ENCODE measurements at places on chromosomes 7 and 10.
A peak's percentile ranks its signal among the peaks of the same experiment; 100 is the strongest.

DNA sequence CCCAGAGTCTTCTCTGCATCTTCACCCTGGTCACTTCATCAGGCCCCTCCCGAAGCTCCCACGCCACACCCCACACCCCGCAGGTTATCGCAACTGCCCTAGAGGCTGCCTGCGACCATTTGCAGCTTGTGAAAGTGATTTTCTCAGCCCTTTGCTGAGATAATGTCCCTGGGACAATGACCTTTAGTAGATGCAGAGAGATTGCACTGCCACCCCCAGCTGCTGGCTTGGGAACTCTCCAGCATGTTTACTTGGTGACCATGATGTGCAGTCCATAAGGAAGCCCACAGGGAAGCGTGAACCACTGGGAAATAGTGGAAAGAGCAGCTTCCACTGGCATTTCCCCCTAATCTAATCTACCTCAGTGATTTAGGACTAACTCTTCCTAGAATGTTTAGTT is 97.3 kb downstream of the WNT2 start:
- DNase-seq, result no peak

- no peak for DNase-seq
Observed at GRCh38 chr10:119947300-119947699, 54.8 kb downstream of the SEC23IP start.

DNA sequence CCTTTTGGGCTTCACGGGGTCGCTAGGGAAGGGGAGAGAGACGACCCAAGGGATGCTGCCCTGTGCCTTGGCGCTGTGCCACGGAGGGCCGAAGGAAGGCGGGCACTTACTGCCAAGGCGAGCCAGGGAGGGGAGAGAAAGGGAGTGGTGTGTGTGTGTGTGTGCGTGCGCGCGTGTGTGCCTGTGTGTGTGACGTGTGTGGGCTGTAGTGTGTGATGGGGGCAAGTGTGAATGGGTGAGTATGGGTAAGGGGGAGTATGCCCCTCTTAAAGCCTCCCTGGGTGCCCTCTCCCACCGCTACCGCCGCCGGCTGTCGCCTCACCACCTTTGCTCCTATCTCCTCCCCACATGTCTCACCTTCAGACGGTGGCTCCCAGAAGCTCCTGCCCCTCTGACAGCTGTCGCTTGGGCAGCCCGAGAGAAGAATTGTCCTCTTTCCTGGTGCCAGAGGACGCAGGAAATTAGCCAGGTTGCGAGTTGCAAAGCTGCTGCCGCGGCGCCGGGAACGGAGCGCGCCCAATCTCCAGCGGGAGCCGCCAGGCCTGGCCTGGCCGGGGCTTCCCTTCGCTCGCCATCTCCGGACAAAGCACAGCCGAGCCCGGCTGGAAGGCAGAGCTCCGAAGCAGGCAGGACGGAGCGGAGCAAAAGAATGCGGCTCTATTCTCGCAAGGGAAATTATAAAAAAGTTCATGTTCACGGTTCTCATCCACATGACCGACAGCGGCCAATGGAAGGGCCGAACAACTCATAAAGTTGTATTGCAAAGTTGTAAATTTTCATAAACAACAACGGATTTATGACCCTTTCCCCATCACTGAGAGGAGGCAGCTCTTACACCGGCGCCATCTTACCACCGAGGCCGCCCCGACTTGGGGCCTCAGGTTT is at the start of gene HOXA3:
TSS of gene HOXA3 (minus strand) at position 653 of the 885 bp plus-strand sequence. CDS start 41,943 bp downstream, outside the sequence.
- DNase-seq, result no peak

GRCh38 chr10:84522612-84523462 is 194.4 kb downstream of the CCSER2 start:
- DNase-seq, result no peak

DNA sequence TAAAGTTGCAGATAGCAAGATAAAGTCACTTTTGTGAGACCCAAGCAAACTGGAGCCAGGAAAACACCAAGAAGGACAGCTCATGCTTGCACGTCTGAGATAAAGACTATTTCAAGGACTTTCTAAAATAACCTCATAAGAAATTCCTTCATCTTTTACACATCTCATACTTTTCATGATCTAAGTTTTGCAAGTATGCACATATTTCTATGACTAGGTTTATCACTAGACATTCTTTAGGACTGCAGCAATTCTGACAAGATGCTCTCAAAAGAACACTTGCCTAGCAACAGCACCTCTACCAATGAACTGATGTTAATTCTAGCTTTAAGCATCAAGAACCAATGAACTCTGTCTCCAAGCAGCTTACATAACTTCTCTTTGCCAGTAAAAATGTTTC is 457.6 kb downstream of the SEMA3D start:
- DNase-seq, result no peak

GRCh38 chr7:111090846-111091245 is at the start of gene LRRN3:
Gene LRRN3, plus strand, starts transcription at chr7:111091127. Its CDS starts 31,646 bp downstream, at chr7:111122773.
- DNase-seq, result peak; percentile 78

DNA sequence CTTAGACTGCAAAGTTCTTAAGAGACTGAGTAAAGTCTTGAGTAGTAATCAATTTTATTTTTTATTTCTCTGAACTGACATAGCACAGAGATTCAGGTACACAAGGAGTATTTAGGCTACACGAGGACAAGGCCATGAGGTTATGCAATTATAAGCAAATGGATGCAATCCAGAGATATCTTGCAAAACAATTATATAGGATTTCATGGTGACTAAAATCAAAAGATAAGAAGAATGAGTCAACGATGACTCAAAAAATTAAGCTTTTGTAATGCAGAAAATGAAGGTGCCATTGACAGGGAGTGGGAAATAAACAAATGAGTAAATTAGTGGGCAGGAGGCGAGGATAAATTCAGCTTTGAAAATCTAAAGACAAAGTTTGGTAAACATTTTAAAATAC is 66.7 kb upstream of the MYO3A start:
- peak; percentile 1 for DNase-seq

- no peak for DNase-seq
Observed at GRCh38 chr7:29801929-29802328, 4.4 kb upstream of the WIPF3 start.

GRCh38 chr7:140455743-140456142 is 23.6 kb downstream of the MKRN1 start:
- no peak for DNase-seq
